SJSA1 (cell line): ENCODE measurements at places on chromosomes 13 and 19. TPM values are rescaled to one million over a fixed set of nuclear protein-coding genes. Genes with fewer than 3 reads are reported as not detected.
A peak's percentile ranks its signal among the peaks of the same experiment; 100 is the strongest.

The MAB21L1 gene
- 2.6 and 3.7 TPM in 2 replicates for total RNA-seq

The TMEM150B gene
- total RNA-seq = not detected in 2 replicates

The OSCAR gene
- total RNA-seq = not detected in 2 replicates

- no peaks in the 10 kb centered on the region for H3K27me3 ChIP-seq
- H3K4me1 ChIP-seq = peaks cover 56% of the 10 kb centered on the region
- H3K36me3 ChIP-seq = peaks cover 39% of the 10 kb centered on the region
Measured at GRCh38 chr19:33472691-33473652, 48.6 kb downstream of the PEPD start.

DNA sequence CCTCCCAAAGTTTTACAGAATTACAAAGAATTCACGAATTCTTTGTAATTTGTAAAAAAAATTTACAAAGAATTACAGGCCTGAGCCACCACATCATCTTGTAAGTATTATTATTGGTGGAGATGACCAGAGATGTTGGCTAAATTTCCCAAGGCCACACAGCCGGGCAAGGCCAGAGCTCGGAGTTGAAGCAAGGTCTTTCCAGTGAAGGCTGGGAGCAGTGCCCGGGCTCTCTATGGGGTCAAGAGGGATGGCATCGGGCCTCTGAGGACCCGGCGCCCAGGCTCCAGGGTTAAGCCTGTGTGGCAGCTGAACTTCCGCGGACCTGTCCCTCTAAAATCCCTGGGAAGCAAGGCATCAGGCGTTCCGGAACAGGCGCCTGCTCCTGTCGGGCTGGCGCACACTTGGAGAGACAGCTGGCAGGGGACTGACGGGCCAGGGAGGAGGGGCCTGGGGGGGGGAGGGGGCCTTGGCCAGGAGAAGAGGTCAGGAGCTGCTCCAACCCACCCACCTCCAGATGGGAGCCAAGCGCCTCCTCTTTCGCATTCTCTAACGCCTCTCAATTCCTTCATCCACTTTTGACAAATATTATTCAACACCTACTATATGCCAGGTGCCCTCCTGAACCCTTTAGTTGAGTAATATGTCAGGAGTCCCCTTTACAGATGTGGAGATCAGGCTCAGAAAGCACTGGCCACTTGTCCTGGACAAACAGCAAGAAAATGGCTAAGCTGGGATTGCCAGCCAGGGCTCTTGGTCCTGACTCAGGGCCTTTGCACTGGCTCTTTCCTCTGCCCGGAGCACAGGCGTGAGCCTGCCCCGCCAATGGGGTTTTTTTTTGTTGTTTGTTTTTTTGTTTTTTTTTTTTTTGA lies 36.8 kb upstream of the SEMA6B start:
- no peak for DNase-seq
- no peak overlapping the region for H3K4me3 ChIP-seq
- H3K4me1 ChIP-seq = no peaks in the 10 kb centered on the region
- peaks cover 33% of the 10 kb centered on the region for H3K27me3 ChIP-seq
- no peaks in the 10 kb centered on the region for H3K36me3 ChIP-seq

GRCh38 chr13:28753946-28754345 lies 35.2 kb upstream of the SLC46A3 start:
- no peak overlapping the region for H3K4me3 ChIP-seq
- no peaks in the 10 kb centered on the region for H3K27me3 ChIP-seq
- peak overlapping the region; percentile 96 for H3K27ac ChIP-seq

- peaks cover 45% of the 10 kb centered on the region for H3K36me3 ChIP-seq
- H3K4me3 ChIP-seq = no peak overlapping the region
- H3K27me3 ChIP-seq = no peaks in the 10 kb centered on the region
- peaks cover 43% of the 10 kb centered on the region for H3K4me1 ChIP-seq
- no peak for DNase-seq
Measured at GRCh38 chr19:42278452-42279154, 9.6 kb downstream of the CIC start.

- no peaks in the 10 kb centered on the region for H3K27me3 ChIP-seq
- DNase-seq = no peak
- H3K27ac ChIP-seq = no peak overlapping the region
- peaks cover 12% of the 10 kb centered on the region for H3K4me1 ChIP-seq
- H3K36me3 ChIP-seq = peaks cover 10% of the 10 kb centered on the region
Measured at GRCh38 chr13:114106526-114106925, 25.9 kb downstream of the RASA3 start.

DNA sequence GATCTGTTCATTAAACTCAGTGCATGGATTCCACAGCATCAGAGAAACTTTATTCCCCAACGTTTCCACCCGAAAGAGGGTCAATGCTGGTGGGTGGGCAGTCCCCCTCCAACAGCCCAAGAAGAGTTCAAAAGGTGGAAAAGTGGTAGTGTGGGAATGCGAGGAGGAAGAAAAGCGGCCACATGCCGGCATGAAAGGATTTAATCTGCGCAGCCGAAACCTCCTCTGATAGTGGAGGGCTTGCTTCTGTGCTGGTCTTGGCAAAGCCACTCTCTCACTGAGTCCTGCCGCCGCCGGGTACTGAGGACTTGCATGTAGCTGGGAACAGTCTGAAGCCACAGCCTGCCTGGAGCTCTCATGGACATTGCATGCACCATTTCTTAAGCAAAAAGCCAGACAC lies 136.2 kb upstream of the ZNF536 start:
- DNase-seq = no peak
- no peaks in the 10 kb centered on the region for H3K36me3 ChIP-seq
- H3K27me3 ChIP-seq = no peaks in the 10 kb centered on the region; the same call in none of the 2 replicates
- H3K4me1 ChIP-seq = no peaks in the 10 kb centered on the region; the same call in 1 of the 2 replicates
- no peak overlapping the region for H3K4me3 ChIP-seq

DNA sequence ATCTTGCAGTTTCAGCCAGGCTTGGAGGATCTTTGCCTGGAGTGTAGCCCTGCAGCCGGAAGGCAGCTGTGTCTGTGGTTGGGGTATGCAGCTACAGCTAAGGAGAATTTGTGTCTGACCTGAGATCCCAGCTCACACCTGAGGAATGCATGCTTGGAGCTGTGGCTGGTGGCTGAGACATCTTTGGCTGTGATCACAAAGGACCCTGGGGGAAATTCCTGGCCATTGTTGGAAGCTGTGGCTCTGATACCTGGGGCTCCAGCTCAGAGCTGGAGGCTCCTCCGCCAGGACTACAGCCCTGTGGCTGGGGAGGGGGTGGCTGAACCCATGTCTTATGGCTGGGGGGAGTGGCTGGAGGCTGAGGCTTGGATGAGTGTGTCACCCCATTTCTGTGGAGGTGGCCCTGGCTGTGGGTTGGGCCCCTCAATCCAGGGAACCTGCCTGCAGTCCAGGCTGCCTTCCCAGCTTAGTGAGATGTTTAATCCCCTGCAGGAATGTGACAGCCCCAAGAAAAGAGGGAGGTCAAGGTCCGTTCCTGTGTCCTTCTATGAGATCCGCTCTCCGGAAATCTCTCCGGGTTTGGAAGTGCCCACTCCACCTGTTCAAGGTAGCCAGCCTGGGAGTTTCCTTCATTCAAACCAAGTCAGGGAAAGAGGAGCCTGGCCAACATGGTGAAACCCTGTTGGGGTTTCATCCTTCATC lies 27.6 kb downstream of the ARHGEF18 start:
- no peaks in the 10 kb centered on the region for H3K36me3 ChIP-seq
- no peak overlapping the region for H3K4me3 ChIP-seq
- no peaks in the 10 kb centered on the region for H3K4me1 ChIP-seq
- H3K27ac ChIP-seq = no peak overlapping the region
- no peak for DNase-seq

GRCh38 chr19:53432088-53432661 lies 391 bp downstream of the ZNF761 start:
- H3K36me3 ChIP-seq = peaks cover 16% of the 10 kb centered on the region
- H3K4me3 ChIP-seq = peak overlapping the region; percentile 56
- no peaks in the 10 kb centered on the region for H3K27me3 ChIP-seq
- H3K4me1 ChIP-seq = peaks cover 4% of the 10 kb centered on the region
- H3K27ac ChIP-seq = no peak overlapping the region
- peak; percentile 44 for DNase-seq

GRCh38 chr13:47220453-47221140 lies 323.7 kb upstream of the HTR2A start:
- no peak overlapping the region for H3K27ac ChIP-seq
- no peak overlapping the region for H3K4me3 ChIP-seq
- peaks cover 11% of the 10 kb centered on the region for H3K4me1 ChIP-seq
- no peak for DNase-seq
- H3K27me3 ChIP-seq = no peaks in the 10 kb centered on the region

DNA sequence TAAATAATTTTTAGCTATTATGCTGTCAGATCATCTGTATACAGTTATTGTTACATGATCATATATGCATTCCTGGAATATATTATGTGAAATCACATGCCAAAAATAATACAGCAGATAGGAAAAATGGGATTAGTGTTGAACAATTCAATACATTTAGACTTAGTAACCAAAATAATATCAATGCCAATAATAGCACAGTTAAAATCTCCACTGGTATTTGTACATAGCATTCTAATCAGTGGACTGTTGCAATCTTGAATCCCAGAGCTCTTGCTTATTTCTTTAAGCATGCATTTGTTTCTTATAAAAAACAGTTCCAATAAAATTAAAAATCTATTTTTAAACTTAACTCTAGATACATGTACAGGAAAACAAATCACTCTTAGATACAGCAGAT lies 2772.2 kb downstream of the PCDH9 start:
- DNase-seq = no peak
- H3K36me3 ChIP-seq = no peaks in the 10 kb centered on the region
- H3K4me1 ChIP-seq = no peaks in the 10 kb centered on the region
- H3K4me3 ChIP-seq = no peak overlapping the region
- no peaks in the 10 kb centered on the region for H3K27me3 ChIP-seq
